Progenitor cell of endocrine pancreas (in vitro differentiated cells): ENCODE measurements at places on chromosomes 11 and 22. TPM values are rescaled to one million over a fixed set of nuclear protein-coding genes. Genes with fewer than 3 reads are reported as not detected.

DNA sequence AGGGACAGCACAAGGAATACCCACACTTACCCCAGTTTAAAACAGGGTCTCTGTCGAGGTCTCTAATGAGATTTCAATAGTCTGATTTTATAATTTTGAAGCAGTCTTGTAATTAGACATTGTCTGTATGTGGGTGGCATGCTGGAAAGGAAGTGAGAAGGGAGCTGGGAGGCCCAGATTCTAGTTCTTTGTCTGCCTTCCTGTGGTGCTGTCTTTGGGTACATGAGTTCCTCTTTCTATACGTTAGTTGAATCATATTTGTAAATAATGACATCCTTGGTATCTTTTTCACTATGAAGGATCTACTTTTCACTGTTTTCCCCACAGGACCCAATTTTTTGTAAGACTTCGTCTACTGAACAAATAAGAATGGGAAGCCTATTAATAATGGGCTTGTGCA lies 42.0 kb upstream of the TENM4 start:
- peaks cover 14% of the 10 kb centered on the region for H3K4me1 ChIP-seq
- no peak overlapping the region for H3K27ac ChIP-seq
- no peaks in the 10 kb centered on the region for H3K36me3 ChIP-seq
- no peak for DNase-seq
- H3K4me3 ChIP-seq = no peak overlapping the region

Gene PYGM
- 1.4 and 1.6 TPM in 2 replicates for total RNA-seq

Gene SCUBE1
- total RNA-seq = 4.5 and 9.1 TPM in 2 replicates

GRCh38 chr11:6232899-6233298 lies 1.5 kb downstream of the FHIP1B start:
- H3K27me3 ChIP-seq = no peaks in the 10 kb centered on the region
- no peak for DNase-seq
- peaks cover 12% of the 10 kb centered on the region for H3K4me1 ChIP-seq
- H3K27ac ChIP-seq = no peak overlapping the region
- H3K36me3 ChIP-seq = no peaks in the 10 kb centered on the region

- peak overlapping the region; percentile 60 for H3K27ac ChIP-seq
- H3K4me1 ChIP-seq = peaks cover 39% of the 10 kb centered on the region
- H3K27me3 ChIP-seq = no peaks in the 10 kb centered on the region
- peaks cover 24% of the 10 kb centered on the region for H3K36me3 ChIP-seq
- no peak for DNase-seq
These were observed 34.6 kb downstream of the EHF start for GRCh38 chr11:34655335-34656008.

- peak overlapping the region; percentile 52 for H3K4me3 ChIP-seq
- peak; percentile 80 for DNase-seq
- peaks cover 6% of the 10 kb centered on the region for H3K36me3 ChIP-seq
These were observed 3.6 kb downstream of the FIBP start for GRCh38 chr11:65884716-65885092.

GRCh38 chr22:28310299-28310698 lies 369.3 kb downstream of the TTC28 start:
- DNase-seq = no peak
- H3K36me3 ChIP-seq = peaks cover 16% of the 10 kb centered on the region
- no peaks in the 10 kb centered on the region for H3K27me3 ChIP-seq
- H3K27ac ChIP-seq = no peak overlapping the region

Gene DMC1
- 2.2 and 3.0 TPM in 2 replicates for total RNA-seq

DNA sequence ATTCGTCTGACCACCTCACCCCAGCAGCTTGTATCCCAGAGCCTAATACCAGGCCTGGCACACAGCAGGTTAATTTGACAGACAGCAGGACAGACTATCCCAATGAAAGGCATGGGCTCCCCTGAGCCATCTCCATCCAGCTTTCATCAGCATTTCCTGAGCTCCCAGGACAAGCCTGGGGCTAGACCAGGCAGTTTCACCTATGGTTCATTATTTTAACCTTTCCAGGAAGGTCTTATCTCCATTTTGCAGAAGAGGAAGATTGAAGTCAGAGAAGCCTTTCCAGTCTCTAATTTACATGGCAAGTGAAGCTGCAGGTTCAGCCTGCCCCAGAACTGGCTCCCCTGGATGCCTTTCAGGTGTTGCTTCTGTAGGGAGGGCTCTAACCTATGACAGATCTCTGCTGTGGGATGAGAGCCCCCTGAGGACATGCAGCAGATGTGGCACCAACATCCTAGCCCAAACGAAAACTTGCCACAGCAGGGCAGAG lies 17.0 kb downstream of the ARRB1 start:
- no peaks in the 10 kb centered on the region for H3K27me3 ChIP-seq
- H3K4me1 ChIP-seq = peaks cover 26% of the 10 kb centered on the region
- no peak for DNase-seq
- peak overlapping the region; percentile 67 for H3K27ac ChIP-seq
- H3K4me3 ChIP-seq = no peak overlapping the region
- peaks cover 6% of the 10 kb centered on the region for H3K36me3 ChIP-seq

- peaks cover 22% of the 10 kb centered on the region for H3K27me3 ChIP-seq
- no peaks in the 10 kb centered on the region for H3K36me3 ChIP-seq
- H3K4me1 ChIP-seq = no peaks in the 10 kb centered on the region
- no peak overlapping the region for H3K4me3 ChIP-seq
- DNase-seq = no peak
These were observed 597.5 kb downstream of the BRD1 start for GRCh38 chr22:49230194-49230577.

GRCh38 chr11:8720868-8721608 lies 38.4 kb downstream of the RPL27A start:
- H3K4me3 ChIP-seq = peak overlapping the region; percentile 29
- no peaks in the 10 kb centered on the region for H3K27me3 ChIP-seq
- DNase-seq = peak; percentile 17
- peak overlapping the region; percentile 93 for H3K27ac ChIP-seq
- H3K36me3 ChIP-seq = peaks cover 17% of the 10 kb centered on the region
- peaks cover 40% of the 10 kb centered on the region for H3K4me1 ChIP-seq

- H3K4me1 ChIP-seq = peaks cover 21% of the 10 kb centered on the region
- peak overlapping the region; percentile 79 for H3K4me3 ChIP-seq
- no peaks in the 10 kb centered on the region for H3K36me3 ChIP-seq
- no peaks in the 10 kb centered on the region for H3K27me3 ChIP-seq
- DNase-seq = no peak
These were observed 759 bp downstream of the AP2A2 start for GRCh38 chr11:926341-926916.

DNA sequence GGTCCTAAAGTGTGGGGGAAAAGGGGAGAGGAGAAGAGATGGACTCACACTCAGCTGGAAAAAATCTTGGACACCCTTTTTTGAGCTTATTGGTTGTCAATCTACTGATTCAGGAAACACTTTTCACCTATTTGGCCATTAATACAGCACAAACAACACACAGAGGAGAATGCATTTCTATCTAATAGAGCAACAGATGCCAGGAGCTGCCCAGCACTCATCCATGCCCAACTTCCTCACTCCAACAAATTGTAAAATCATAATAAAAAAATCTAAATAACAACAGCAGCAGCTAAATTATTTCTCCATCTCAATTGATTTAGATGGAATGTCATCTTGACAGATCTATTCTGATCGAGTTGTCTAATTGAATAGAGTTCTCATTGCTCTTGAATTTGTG lies 628.2 kb downstream of the OPCML start:
- no peak overlapping the region for H3K27ac ChIP-seq
- H3K4me1 ChIP-seq = peaks cover 9% of the 10 kb centered on the region
- DNase-seq = no peak
- H3K4me3 ChIP-seq = no peak overlapping the region
- peaks cover 20% of the 10 kb centered on the region for H3K27me3 ChIP-seq
- H3K36me3 ChIP-seq = no peaks in the 10 kb centered on the region

- no peaks in the 10 kb centered on the region for H3K27me3 ChIP-seq
- peak; percentile 86 for DNase-seq
- peak overlapping the region; percentile 98 for H3K27ac ChIP-seq
- peaks cover 13% of the 10 kb centered on the region for H3K36me3 ChIP-seq
These were observed 21.7 kb downstream of the SLC43A1 start for GRCh38 chr11:57493507-57494503.

- H3K27me3 ChIP-seq = peaks cover 72% of the 10 kb centered on the region
- H3K4me1 ChIP-seq = peaks cover 36% of the 10 kb centered on the region
- peak overlapping the region; percentile 79 for H3K27ac ChIP-seq
These were observed 1.7 kb upstream of the CHRM1 start for GRCh38 chr11:62922653-62923431.

DNA sequence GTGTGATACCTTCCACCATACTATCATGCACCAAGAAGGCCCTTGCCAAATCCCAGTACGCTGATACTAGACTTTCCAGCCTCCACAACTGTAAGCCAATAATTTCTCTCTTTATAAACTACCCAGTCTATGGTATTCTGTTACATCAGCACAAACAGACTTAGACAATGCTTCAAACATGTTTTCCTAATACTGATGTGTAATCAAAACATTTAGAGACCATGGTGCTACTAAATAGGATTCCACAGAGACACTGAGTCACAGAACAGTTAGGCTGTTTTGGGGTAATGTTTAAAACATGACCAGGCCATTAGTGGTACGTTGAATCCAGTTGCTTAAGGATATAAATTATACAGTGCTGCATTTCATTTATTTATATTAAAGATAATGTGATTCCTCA lies 103.7 kb downstream of the PICALM start:
- H3K36me3 ChIP-seq = peaks cover 31% of the 10 kb centered on the region
- DNase-seq = no peak
- H3K4me1 ChIP-seq = peaks cover 2% of the 10 kb centered on the region
- no peak overlapping the region for H3K27ac ChIP-seq

Gene PRG3
- total RNA-seq = not detected in 2 replicates

Gene CLMP
- 2.3 and 4.0 TPM in 2 replicates for total RNA-seq

Gene LRRC32
- total RNA-seq = 0.14 and 0.27 TPM in 2 replicates

Gene ZNF215
- total RNA-seq = 3.8 and 4.9 TPM in 2 replicates

DNA sequence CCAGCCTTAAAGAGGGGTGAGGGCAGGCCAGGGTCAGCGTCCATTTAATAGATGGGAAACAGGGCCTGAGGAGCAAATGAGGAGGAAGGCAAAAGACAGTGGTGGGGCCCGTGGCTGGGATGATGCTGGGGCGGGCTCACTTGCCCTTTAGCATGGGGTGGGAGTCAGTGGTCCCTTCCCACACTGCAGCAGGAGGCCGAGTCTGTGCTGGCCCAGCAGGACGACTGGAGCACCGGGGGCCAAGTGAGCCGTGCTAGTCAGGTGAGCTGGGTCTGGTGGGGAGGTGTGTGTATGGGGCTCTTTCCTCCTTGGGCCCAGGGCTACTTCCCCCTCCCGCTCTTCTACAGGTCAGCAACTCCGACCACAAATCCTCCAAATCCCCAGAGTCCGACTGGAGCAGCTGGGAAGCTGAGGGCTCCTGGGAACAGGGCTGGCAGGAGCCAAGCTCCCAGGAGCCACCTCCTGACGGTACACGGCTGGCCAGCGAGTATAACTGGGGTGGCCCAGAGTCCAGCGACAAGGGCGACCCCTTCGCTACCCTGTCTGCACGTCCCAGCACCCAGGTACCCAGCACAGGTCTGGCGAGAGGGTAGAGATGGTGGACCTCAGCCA lies 12.8 kb downstream of the SCYL1 start:
- DNase-seq = no peak
- no peak overlapping the region for H3K27ac ChIP-seq
- peaks cover 34% of the 10 kb centered on the region for H3K27me3 ChIP-seq
- H3K4me3 ChIP-seq = no peak overlapping the region

DNA sequence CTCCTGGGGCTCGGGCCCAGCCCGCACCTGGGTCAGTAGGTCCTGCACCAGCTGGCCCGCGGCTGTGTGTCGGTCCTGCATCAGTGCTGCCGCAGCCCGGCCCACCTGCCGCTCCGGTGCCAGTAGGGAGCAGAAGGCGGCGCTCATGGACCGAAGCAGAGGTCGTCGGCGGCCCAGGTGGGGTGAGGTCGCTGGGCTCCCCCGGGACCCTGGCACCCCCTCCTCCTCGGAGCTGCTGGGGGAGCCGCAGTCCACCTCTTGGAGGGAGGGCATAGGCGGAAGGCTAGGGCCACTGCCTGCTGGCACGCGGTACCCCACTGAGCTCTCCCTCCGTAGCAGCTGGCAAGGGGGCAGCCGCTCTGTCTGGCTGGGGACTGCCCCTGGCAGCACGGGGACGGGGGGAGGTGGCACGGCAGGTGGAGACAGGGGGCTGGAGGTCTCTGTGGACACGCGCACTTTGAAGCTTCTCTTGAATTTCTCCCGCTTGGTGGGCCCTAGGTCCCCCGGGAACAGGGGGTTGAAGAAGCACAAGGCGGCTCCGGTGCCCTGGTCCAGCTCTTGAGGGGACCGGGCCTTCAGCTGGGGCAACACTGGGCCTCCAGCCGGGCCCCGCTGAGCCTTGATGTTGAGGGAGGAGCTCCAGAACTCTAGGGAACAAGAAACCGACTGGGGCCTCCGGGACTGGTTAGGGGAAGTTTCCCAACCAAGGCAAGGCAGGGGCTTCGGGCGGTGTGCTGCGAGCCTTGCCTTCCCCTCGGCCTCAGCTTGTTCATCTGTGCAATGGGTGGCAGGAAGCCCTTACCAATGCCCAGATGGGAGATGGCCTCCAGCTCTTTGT lies 1.4 kb downstream of the RIN1 start:
- H3K27me3 ChIP-seq = peaks cover 16% of the 10 kb centered on the region
- DNase-seq = no peak
- H3K4me1 ChIP-seq = peaks cover 2% of the 10 kb centered on the region

- no peak overlapping the region for H3K4me3 ChIP-seq
- H3K27me3 ChIP-seq = peaks cover 7% of the 10 kb centered on the region
- H3K27ac ChIP-seq = no peak overlapping the region
- no peak for DNase-seq
- H3K4me1 ChIP-seq = peaks cover 22% of the 10 kb centered on the region
These were observed 2.2 kb upstream of the KCNQ1OT1 start for GRCh38 chr11:2701898-2702434.

DNA sequence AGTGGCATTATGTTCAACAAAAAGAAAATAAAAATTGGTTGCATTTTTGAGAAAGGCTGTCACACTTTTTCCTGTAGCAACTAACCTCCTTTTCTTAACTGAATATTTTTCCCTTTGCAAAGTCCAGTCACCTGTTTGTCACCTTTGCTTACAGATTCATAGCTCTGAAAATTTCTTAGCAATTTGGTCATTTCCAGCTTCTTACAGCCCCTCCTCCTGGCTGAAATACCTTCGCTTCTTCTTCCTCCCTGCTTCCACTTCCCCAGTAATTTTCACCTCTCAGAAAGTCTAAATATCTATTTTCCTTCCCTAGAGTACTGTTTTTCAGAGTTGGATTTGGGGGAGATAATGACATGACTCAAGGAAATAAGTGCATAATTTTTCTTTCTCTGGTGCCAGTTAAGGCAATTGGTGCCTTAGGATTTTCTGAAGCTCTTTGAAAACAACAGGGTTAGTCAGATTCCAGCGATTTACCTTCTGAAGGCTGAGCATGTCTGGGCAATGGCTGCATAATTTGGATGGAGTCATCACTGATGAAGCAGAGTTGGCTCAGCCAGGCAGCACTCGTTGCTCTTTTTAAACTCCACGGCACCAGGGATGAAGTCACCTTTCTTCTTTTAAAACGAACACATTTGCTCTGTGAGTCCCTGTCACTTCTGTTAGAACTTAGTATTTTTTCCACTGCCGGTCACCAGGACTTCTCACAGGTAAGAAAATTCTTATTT lies 62.1 kb upstream of the AMOTL1 start:
- H3K36me3 ChIP-seq = no peaks in the 10 kb centered on the region
- no peak for DNase-seq
- H3K4me3 ChIP-seq = no peak overlapping the region
- H3K27me3 ChIP-seq = no peaks in the 10 kb centered on the region
